Right ventricle myocardium inferior (tissue), 1 donor: ENCODE measurements at places on chromosomes 13 and 19.

DNA sequence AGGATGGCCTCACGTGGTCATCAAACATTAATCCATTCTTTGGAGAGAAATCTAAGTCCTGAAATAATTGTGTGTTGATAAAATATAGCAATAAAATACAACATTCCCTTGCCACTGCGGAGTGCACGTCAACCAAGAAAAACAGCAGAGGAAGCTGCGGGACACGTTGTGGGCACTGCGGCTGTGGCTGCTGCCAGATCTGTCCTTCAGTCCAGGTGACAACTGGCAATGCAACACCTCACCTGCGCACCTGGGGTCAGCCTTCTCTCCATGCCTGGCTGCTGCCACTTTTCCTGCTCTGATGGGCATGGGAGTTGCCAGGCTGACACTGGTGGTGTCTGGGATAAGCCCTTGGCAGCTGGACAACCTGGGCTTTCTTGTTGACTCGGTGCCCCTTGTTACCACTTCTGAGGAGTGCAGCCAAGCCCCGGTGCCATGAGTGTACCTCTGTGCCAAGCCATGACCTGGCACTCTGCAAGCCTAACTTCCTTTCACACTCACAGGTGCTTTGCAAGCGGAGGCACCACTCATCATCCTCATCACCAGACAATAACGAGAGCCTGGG, 251.6 kb upstream of the TSHZ3 start:
- no peak for DNase-seq

DNA sequence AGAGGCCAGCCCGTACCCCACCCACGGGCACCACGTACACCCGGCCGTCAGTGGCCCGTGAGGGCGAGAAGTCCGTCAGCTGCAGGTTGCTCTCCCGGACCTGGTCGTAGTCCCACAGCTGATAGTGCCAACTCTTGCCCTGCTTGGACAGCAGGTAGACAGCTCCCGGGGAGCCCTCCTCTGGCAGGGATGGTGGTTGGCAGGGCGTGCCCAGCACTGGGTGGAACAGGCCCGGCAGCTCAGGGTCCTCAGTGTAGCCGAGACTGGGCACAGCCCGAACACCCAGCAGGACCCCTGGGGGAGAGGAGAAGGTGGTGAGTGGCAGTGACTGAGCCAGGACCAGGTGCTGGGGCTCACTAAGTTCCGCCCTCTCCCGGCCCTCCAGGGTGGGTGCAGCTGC, 7.8 kb downstream of the ACTMAP start:
- peak; percentile 56 for DNase-seq

GRCh38 chr13:113034451-113035212, 65.6 kb downstream of the MCF2L start:
- no peak for DNase-seq

GRCh38 chr13:109781384-109782065, 4.9 kb downstream of the IRS2 start:
- peak; percentile 66 for DNase-seq

GRCh38 chr13:33871207-33872004, 53.5 kb downstream of the RFC3 start:
- DNase-seq: no peak

DNA sequence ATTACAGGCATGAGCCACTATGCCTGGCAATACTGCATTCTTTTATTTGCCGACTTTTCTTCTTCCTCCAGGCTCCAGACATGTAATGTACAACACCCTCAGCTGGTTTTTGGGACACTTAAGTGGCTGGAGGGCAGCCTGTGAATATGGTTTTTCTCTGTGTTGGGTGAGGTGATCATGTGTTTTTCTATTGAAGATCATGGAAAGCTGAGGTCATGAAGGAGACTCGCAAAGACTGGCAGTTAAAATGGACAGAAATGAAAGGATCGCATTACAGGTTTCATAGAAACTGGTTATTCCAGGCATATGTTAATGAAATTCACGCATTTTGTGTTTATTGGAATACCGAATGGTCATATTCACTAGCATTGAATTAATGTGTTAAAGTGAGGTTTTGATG, 85.2 kb upstream of the RNF113B start:
- DNase-seq: no peak

- no peak for DNase-seq
Measured at GRCh38 chr13:112143753-112144615, 77.0 kb downstream of the SOX1 start.

GRCh38 chr13:32225481-32225931, 89.7 kb downstream of the ZAR1L start:
- DNase-seq: no peak

DNA sequence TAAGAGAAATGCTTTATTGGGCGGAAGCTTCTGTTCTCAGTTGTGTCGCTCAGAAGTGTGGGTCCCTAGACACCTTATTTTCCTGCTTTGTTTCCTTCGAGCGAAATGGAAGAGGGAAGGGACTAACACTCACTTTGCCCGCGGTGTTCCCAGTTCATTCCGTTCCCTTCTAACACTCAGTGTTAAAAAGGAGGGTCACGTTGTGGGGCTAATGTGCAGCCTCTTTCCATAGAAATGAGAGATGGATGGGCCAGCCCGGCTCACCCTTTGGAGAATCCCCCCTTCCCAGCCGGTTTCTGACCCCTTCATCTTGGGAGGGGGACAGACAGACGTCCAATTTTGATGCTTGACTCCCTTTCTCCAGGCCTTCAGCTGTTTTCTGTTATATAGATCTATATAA, 2.3 kb downstream of the ATP11A start:
- DNase-seq: no peak

DNA sequence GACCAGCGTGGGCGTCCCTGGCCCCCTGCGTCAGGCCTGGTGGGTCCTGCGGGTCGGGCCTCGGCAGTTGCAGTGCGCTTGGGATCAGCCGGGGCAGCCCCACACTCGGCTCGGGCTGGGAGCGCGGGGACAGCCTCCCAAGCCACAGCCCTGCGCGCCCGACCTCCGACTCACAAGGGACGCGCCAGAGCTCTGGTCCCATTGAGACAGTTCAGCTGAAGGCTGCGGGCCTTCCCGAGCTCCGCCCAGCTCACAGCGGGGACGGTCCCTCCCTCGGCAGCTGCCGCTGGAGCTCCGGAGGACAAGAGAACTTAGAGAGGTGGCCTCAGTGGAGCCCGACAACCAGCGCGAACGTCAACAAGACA, 45.7 kb upstream of the ZNF730 start:
- DNase-seq: no peak

DNA sequence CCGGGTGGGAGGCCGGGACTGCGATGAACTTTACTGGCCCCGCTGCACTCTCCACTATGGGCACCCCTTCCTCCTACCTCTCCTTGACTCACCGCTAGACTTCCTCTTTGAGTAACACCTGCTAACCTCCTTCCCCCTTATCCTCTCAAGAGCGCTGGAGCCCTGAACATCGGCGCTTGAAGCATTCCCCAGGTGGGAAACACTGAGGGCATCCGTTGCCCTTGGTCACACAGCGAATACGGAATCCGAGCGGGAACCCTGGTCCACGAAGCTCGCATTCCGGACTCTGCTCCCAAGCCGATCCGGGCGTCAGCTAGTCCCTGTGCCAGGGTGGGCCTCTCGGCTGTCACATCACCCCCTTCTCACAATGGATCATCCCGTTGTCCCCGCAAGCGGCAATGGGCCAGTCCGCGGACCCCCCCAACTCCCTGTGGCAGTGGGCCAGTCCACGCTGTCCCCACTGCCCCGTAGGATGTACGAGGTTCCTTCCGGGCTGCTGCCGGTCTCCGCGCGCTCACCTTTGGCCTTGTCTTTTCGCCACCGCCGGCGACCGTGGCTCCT, 4.2 kb downstream of the LIPE start:
- DNase-seq: peak; percentile 76

DNA sequence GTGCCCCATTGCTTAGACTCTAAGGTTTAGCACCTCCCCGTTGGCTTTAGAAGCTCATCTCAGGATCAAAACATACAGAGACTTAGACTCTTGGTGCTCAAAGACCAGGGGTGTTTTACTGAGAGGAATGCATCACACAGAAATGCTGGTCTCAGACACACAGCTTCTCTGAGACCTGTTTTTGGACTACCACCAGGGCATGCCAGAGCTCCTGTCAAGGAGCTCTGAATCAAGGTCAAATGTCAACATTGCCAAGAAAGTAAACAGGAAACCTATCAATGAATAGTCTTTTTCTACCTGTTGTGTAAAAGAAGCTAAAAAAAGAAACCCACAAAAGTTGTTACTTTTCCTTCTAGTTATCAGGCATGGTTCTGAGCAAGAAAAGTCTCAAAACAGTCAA, 149.2 kb downstream of the COL4A1 start:
- DNase-seq: no peak

- DNase-seq: no peak
Measured at GRCh38 chr13:43307221-43307920, 284.0 kb downstream of the DNAJC15 start.

DNA sequence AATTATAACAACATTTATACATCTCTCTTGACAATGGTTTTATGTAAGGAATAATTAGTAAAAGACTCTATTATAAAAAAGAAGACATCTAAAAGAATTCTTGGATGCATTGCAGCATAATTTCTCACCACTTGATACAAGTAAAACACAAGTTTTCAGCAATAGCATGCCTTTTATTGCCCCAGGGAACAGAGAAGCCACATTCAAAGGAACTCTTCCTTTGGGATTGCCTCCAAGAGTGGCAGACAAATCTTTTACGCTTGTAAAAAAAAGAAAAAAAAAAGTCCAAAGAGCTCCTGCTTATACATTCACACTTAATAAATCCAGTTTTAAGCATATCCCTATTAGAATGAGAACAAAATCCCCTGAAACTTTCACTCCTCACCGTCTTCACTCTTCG, 2357.8 kb upstream of the PCDH20 start:
- DNase-seq: no peak

GRCh38 chr13:40471076-40471475, 195.4 kb downstream of the FOXO1 start:
- no peak for DNase-seq

- no peak for DNase-seq
Measured at GRCh38 chr13:30173303-30173610, 134.1 kb downstream of the KATNAL1 start.
